Stimulated activated effector memory CD8-positive, alpha-beta T cell treated with anti-CD3 and anti-CD28 coated beads, Interleukin-12 subunit alpha, Interleukin-12 subunit beta, amount 100 ng/mL, for 72 hours (primary cell): ENCODE measurements at places on chromosomes 1 and 21.
A peak's percentile ranks its signal among the peaks of the same experiment; 100 is the strongest.

DNA sequence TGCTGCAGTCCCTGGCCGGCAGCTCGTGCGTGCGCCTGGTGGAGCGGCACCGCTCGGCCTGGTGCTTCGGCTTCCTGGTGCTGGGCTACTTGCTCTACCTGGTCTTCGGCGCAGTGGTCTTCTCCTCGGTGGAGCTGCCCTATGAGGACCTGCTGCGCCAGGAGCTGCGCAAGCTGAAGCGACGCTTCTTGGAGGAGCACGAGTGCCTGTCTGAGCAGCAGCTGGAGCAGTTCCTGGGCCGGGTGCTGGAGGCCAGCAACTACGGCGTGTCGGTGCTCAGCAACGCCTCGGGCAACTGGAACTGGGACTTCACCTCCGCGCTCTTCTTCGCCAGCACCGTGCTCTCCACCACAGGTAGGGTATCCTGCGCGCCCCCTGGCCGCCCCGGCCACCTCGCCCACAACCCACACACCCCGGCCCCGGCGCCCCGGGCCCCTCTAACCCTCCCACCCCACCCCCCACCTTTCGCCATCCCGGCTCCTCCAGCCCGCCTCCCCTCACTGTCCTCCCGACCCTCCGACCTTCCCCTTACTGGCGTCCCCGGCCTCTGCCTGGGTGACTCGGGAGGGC is 352 bp downstream of the KCNK1 start:
- DNase-seq: no peak

- no peak for DNase-seq
Measured at GRCh38 chr1:162091681-162092524, 22.4 kb downstream of the NOS1AP start.

GRCh38 chr1:27607239-27607804 is 3.4 kb upstream of the AHDC1 start:
- peak; percentile 49 for DNase-seq

DNA sequence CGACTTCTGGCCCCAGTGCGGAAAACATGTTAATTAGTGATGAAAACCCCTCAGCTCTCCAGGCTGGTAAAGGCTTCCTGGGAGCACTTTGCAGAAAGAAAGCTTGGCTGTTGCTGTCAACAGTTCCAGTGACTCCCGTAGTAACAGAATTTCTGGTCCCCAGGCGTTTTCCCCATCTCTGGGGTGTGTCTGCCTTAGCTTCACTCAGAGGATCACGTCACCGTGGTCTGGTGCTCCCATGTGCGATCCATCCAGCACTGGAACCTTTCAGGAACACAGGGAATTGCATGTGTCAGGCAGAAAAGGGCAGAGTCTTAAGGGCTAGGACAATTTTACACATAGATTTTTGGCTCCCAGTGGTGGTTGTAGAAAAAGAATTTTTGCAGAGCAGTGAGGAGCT is 470.4 kb upstream of the USP24 start:
- no peak for DNase-seq

GRCh38 chr1:186730951-186731729 is 50.9 kb upstream of the PTGS2 start:
- DNase-seq: no peak

- DNase-seq: no peak
Measured at GRCh38 chr1:17381161-17381560, 9.2 kb downstream of the PADI6 start.

DNA sequence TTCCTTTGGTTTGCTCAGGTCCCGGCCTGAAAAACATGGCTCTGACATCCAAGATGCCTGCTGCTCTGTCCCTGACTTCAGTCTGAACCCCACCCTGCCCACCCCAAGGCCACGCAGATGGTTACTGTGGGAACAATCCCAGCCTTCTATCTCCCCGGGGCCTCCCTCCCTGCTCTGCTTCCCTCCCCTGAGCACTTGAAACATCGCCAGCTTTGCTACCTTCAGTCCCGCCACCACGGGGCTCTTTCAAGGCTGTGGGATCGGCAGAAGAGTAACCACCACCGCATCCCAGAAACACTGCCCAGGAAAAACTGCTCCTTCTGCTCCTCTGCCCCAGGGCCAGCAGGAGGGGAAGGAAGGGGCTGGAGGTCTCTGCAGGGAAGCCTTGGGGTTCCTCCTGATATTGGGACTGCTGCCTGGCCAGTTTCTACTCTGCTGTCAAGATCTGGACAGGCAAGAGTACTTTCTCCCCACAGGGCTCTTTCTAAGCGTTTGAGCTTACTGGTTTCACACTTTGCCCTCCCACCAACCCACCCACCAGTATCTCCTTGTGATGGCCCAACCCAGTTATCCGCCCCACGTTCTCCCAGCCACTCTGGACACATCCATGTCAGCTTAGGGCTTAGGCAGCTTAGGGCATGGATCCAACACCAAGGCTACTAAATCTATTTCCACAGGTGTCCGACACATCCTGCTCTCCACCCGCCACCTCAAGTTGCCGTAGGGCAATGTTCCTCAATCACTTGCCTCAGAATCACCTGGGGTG is 8.4 kb downstream of the ETNK2 start:
- no peak for DNase-seq

DNA sequence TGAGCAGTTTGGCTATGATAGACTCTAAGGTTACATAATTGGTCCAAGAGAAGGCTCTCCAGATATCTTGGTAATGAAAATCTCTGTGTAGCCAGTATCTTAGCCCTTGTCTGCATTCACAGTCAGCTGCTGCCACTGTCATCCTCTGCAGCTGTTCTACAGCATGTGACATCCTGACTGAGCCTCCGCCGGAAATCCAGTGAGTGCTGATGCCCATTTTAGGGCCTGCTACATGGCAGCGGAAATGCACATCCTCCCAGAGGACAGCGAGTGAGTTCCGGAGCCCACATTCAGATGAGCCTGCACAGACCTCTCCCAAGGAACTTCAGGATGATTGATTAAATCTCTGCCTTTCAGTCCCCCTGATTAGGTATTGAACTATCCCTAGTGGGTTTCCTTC is 237.1 kb downstream of the HHIPL2 start:
- no peak for DNase-seq

- DNase-seq: no peak
Measured at GRCh38 chr1:161420763-161421455, 53.2 kb upstream of the CFAP126 start.

DNA sequence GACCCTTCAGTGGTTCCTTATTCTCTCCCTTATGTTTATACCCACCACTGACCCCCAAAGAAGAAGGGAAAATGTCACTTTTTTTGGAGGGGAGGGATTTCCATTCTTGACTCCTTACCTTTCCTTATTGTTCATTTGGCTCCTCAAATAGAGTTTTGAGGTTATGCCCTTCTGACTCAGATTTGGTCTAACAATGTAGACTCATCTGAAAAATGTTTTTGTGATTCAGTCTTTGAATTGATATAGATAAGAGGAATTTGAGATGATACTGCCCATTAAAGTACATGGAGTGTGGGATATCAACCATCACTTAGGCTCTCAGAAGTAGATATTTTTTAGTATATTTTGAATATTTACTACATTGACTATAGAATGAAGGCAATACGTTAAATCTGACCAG is 16.1 kb downstream of the USP1 start:
- no peak for DNase-seq

DNA sequence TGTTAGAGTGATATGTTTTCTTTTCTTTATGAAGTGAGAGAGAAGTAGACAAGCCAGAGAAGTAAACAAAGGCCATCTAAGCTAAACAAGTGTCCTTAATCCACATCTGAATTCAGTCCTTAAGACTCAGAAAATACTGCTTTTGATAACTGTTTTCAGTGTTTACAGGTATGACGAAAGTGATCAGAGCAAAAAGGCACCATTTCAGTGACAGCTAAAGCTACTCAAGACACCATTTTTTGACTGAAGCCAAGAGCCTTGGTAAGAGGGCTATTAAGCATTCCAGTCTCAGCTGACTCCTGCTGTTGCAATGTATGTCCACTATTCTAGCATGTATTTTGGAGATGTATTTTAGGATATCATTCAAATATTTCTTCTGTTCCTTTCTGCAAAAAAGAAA is 4.1 kb downstream of the KMO start:
- DNase-seq: no peak

DNA sequence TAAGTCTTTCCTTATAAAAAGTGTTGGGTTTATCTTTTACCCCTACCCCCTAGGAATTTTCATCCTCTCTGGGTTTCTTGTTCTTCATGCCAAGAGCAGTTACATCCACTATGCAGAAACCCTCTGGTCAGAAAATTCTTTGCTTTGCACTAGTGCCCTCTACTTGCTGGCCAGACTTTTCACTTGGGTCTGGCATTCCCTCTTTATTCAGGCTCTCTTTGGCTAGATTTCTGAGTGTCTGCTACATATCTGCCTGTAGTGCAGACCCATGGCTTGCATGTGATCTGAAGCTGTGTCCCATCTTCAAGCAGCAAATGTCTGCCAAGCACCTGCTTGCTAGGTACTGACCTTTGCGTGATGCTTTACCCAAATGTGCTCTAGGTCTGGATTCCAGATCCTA is 237.0 kb downstream of the GPATCH2 start:
- DNase-seq: no peak

- DNase-seq: no peak
Measured at GRCh38 chr1:156862997-156863599, 2.4 kb downstream of the NTRK1 start.

DNA sequence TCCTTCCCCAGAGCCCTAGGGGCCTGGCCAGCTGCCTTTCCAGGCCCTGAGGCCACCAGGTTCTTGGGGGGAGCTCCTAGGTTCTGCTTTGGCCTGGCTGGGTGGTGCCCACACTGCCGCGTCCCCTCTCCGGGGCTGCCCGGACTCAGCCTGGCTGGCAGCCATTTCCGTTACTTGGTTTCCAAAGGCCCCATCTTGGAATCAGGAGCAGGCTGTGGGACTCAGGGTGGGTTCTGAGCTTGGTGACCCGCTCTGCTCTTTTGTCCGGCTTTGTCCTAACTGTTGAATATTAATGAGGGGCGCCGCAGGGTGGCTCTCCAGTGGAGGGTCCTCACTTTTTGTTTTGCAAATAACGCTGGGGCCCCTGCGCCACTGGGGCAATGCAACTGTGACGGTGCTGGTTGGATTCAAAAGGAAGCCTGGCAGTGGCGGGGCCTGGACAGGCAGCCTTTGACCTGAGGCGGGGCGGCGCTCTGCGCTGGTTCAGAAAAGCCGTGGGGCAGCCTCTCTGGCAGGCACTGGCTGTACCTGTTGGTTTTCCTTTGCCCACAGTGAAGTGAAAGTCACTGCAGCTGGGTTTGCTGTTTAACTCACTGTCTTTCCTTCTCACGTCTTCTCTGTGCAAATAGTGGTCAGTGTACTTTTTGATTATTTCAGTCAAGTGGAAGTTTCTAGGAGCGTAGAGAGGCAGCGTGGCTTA is 20.2 kb downstream of the SKI start:
- no peak for DNase-seq

DNA sequence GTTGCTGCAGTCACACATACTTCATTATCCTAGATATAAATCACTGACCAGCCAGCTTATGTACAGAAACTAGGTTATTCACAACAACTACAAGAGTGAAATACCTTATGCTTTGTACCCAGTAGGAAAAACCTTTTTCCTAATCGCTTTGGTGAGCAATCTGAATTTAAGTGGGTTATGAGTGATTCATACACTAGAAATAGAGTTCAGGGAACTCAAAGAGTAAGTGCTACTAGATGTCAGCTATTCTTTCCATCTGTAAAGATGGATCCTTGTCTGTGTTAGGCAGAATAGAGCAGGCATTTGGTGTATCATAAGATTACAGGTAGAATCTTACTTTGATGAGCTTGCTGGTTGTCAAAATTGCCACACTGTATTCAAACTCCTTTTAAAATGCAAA is 101.9 kb downstream of the ZNF644 start:
- no peak for DNase-seq

GRCh38 chr1:230270559-230271281 is 155.4 kb downstream of the PGBD5 start:
- no peak for DNase-seq

DNA sequence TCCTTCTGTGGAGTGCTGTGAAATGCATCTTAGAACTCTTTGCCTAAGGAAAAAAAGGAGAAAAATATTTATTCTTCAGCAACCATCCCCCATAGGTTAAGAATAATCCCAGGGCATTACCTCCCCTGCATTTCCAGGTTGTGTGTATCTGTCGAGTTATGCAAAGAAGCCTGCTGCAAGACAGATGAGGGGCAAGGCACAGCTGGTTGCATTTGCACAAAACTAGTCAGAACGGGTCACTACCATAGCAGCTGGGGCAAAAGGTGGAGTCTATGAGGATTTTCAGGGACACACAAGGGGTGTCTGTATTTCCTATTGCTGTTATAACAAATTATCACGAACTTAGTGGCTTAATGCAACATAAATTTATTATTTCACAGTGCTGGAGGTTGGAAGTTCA is 443.4 kb upstream of the C1orf87 start:
- DNase-seq: no peak

GRCh38 chr1:228095938-228096337 is 7.2 kb downstream of the C1orf35 start:
- no peak for DNase-seq

DNA sequence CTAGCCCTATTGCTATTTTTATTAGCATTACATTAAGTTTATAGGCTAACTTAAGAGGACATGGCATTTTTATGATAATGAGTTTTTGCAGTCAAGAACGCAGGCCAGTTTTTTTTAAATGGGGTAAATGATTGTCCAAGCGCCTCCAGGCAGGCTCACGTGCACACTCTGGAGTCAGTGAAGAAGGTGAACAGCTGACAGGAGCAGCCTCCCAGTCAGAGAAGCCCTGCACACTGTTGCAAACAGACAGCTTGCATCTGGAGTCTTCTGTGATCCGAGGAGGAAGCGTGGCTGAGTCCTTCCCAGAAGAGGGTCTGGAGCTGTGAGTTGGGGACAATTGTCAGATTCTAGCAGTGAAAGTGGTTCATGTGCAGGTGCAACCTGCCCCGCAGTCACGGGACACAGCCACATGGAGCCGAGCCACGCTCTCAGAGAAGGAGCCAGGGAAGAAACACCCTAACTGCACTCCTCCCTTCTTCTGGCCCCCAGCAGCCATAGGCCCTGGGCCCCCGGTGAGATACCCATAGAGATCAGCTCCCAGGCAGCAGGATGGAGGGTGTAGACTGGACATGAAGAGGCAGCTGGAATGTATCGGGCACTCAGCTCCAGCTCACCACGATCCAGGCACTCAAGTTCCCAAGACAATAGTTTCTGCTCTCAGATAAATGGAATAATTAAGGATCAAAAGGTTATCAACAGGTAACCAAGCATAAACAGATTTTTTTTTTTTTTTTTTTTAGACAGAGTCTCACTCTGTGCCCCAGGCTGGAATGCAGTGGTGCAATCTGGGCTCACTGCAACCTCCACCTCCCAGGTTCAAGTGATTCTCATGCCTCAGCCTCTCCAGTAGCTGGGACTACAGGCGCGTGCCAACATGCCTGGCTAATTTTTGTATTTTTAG is 26.4 kb downstream of the CAPN2 start:
- DNase-seq: no peak
